Renal cortical epithelial cell (primary cell): ENCODE measurements at places on chromosomes 3 and 15.

- peak; percentile 30 for DNase-seq
Observed at GRCh38 chr15:99909592-99910295, 176.5 kb upstream of the LYSMD4 start.

GRCh38 chr3:72748659-72749058, 99.6 kb downstream of the SHQ1 start:
- DNase-seq: no peak

- no peak for DNase-seq
Observed at GRCh38 chr3:134369861-134370596, 4.2 kb downstream of the AMOTL2 start.

- DNase-seq: no peak
Observed at GRCh38 chr3:48466386-48467109, 20.0 kb downstream of the ATRIP start.
